ENCODE measurements at places on chromosomes 5 and 9.

GRCh38 chr5:6760686-6761085, 47.5 kb downstream of the TENT4A start:
- DNase-seq = no peak

- DNase-seq = peak; percentile 19
These were observed 83.0 kb downstream of the OXCT1 start for GRCh38 chr5:41787265-41787664.

DNA sequence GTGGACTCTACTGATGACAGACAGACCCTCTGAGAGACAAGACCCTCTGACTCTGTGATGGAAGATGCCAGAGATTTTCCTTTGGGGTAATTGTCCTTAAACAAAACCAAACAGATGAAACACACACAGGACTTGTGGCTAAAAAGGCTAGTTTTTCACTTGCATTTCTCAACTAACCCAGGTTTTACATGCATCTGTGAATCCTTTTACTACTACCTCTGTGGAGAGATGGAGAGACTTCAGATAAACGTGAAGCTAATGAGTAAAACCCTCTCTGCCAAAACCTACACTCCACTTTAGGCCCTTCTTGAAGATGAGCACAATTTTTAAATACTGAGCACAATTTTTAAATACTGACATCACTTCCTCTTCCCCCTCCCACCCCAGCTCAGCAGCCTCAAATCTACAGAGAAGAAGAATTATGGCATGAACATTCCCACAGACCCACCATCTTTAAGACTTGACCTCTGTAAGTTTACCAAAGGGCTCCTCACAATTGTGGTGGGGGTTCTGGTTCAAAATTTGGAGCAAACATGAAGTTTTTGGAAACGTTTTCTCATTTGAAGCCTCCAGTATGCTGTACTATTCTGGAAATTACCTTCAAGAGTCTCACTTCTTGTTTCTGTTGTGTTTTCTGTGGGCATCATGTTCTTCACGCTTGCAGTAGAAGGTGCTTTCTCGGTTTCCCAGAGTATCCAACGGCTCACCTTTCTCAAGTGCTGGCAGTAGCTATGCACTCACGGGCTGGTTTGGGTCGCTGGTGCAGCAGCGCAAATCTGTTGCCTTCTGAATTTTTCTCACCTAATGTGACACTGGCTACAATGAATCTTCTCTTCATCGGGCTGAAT, 42.7 kb downstream of the ACER2 start:
- no peak for DNase-seq

DNA sequence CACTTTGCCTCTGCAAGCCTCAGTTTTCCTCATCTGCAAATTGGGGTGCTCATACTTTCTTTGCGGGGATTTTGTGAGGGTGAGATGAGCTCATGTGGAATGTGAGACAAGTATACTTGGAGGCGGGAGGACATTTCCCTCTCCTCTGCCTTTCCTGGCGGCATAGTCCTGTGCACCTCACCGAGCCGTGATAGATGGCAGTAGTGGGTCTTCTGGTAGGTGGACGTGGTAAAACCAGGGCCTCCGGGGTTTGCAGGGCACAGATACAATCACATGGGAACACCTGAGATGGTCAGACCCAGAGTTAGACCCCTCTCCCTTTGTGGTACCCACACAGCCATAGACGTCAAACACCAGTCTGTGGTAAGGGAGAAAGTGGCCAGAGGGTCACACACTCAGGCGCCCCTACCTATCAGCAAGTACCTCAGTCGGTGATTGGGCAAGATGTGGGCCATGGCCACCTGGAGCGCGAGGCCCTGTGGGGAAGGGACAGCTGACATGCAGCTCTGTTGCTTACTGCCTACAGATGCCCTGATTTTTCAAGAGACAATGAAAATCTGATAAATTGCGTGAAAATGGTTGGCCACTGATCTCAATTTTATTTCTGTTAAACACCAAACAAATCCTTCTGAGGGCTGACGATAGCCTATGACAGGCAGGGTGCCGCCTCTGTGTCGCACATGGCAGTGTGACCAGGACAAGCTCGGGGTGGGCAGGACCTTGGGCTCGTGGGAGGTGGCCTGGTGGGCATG, 9.9 kb downstream of the ERGIC1 start:
- no peak for DNase-seq

DNA sequence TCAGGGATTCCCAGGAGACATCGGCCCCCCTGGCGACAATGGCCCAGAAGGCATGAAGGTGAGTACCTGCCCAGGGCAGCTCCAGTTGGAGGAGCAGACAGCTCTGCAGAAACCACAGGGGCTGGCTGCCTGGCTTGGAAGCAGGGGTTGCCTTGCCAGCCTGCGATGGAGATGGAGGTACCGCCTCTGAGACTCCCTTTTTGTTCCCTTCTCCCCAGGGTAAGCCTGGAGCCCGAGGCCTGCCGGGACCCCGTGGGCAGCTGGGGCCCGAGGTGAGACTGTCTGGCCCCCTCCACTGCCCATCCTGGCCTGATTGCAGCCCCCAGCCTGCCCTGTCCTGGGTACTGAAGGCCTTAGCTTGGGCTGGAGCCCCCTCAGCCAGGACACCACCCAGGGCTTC, 82.7 kb upstream of the ORM1 start:
- no peak for DNase-seq

DNA sequence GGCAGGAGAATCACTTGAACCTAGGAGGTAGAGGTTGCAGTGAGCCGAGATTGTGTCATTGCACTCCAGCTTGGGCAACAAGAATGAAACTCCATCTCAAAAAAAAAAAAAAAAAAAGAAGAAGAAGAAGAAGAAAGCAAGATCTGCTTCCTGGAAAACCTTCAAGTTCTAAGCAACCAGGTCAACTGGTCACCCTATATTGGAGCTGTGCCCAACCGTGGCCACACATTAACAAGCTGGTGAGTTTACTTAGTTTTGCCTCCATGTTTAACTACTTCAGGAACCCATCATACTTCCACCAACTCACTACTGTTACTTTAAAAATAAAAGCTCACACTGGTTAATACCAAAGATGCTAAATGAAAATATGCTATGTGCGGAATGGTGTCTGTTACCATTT, 12.3 kb upstream of the SKP1 start:
- no peak for DNase-seq

DNA sequence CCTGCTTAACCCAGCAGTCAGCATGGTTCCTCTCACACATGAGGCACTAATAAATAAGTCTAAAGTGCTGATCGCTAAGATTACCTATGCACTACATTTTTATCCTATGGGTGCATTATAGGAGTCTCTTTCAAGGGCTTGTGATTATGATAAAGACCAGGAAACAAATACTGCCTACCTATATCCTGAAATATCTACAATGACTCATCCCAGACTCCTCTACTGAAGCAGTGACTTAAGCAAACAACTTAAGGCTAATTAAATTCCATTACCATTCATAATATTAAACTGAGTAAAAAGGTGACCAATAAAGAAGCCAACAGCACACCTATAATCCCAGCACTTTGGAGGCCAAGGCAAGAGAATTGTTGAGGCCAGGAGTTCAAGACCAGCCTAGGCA, 338.4 kb downstream of the DNAH5 start:
- DNase-seq = peak; percentile 97

DNA sequence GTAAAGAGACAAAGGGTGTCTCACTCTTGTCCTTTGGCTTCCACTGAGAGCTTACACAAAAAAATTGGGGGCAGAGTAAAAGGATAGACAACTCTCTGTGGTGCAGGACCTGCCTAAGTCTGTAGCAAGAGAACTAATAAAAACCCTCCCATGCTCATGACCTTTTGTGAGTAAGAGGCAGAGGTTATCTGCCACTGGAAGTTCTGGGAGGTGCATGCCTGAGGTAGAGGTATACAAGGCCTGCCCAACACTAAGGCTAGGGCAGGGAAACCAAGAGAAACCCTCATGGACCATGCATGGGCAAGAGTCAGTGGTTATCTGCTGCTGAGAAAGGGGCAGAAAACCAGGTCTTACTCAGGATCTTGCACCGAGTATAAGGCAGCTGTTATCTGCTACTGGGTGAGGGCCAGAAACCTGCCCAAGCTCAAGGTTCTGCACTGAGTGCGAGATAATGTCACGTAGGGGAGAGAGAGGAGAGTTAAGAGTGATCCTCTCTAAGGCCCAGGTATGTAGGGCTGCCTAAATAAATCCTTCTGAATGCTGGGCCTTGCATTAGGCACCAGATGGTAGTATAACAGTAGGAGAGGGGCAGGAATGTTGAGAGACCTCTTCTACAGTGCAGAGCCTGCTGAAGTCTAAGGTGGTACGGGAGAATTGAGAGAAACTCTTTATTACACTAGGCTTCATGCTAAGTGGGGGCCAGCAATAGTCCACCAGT, 143.4 kb downstream of the MACROH2A1 start:
- no peak for DNase-seq

DNA sequence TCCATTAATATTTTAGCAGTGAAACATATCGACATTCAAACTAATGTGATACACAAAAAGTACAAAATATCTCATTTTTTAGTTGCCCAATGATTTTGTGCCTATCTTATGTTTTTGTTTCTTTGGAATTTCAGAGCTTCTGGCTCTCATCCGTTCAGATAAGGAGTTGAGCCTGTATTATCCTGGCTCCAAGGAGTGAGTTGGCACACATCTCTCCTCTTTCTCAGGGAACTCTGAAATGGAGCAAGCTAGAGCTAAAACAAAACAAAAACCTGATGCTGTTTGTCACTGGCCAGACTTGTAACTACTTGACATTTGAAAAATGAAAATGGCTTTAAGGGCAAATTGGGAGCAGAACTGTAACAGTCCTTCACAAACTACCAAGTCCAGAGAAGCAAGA, 131.3 kb upstream of the SLC28A3 start:
- DNase-seq = no peak

DNA sequence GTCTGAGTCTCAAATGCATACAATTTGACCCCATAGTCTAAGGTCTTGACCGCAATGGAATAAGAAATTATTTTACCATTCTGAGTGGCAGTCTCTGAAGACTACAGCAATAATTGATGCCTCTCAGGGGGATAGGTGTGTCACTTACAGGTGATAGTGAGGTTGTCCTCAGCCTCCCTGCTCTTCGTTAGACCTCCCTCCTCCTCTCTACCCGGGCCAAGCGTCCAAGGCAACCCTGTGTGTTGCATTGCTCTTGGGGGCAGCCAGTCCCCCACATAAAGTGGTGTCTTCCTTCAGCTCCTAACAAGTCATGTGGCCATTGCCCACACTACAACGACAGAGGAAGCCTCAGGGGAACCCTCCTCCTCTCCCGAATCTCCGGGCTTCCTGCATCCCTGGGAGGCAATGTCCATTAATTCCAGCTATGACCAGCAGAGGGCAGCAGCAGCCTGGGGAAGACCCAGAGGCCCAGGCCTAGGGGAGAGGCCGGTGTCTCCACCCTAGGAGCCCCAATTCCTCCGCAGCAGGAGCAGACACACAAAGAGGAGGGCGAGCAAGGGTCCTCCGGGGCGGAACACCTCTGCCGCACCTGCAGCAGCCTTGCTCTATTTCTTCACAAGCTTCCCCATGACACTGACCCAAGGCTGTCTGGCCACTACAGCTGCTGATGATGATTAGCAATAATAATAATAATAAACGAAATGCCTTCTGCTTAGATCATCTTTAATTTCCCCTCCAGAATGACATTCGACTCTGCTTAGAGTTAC, 134.8 kb downstream of the KCNIP1 start:
- DNase-seq = peak; percentile 28

GRCh38 chr9:37562826-37563225, 13.4 kb downstream of the FBXO10 start:
- no peak for DNase-seq

DNA sequence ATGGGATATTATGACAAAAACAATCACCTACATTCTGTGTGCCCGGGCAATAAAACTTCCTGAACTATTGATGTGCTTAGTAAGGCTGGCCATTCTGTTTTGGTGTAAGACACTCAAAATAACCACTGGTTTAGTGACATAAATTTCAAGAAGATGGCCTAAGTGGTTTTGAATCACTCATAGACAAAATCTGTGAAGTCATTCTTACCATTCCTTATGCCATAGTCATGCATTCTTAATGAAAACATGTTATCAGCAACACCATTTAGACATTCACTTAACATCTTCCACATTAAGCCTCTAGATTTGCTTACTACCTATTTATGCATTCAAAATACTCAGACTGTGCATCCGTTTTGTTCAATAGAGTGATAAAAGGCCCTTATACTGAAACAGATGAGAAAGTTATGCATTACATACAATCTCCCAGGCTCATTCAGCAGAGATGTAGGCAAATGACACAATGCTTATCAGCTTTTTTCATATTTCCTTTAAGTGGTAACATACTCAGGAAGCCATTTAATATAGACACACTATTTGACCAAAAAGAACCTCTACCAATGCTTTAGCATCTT, 848.8 kb upstream of the DMAC1 start:
- DNase-seq = no peak

DNA sequence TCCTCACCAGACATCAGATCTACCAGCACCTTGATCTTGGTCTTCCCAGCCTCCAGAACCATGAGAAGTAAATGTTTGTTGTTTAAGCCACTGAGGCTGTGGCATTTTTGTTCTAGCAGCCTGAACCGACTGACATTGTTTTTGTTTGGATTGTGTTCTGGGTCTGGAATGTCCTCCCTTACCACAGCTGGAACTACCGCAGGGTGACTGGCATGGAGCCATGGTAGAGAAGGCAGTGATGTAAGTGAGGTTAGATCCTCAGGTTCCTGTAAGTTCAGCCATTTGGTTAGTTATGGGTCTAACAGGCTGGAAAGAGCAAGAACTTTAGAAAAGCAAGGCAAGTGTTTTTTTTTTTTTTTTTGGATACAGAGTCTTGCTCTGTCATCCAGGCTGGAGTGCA, 209.3 kb downstream of the DAB2IP start:
- no peak for DNase-seq

- DNase-seq = no peak
These were observed 51.2 kb downstream of the SGCD start for GRCh38 chr5:156378159-156378558.

DNA sequence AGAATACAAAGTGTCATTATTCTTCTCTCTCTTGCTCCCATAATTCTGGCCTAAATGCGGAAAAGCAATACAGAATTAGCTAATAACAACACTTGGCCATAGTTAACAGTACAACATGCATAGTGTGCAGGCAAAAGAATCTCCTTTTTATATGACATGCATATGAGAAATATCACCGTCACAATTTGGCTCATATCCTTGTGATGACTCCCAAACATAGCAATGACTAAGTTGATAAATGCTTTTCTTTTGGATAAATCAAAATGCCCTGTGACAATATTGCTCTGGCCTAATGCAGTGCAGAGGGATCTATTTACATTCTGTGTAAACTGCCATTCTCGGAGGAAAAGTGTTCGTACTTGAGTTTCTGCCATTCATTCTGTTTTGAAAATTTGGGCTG, 121.9 kb upstream of the GHR start:
- DNase-seq = no peak

DNA sequence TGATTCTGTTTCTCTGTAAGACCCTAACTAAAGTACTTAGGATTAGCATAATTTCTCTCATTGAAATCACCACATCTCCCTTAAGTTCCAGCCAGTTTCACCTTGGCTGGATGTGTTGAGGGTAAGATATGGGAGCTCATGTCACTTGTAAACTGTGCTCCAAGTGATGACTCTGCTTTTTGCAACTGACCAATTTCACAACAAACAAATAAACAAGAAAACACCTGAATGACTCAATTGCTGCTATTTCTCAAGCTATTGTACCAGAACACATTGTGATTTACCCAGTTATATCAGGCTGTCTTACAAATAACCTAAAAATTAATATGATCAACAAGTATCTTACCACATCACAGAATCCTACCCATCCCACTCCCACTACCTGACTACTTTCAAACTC, 379.1 kb upstream of the KIF2A start:
- peak; percentile 61 for DNase-seq

GRCh38 chr9:125150349-125151245, 7.3 kb upstream of the SCAI start:
- no peak for DNase-seq

All from bronchial epithelial cell (primary cell).